ENCODE measurements at places on chromosomes 11 and 22. TPM values are rescaled to one million over a fixed set of nuclear protein-coding genes. Genes with fewer than 3 reads are reported as not detected.

DNA sequence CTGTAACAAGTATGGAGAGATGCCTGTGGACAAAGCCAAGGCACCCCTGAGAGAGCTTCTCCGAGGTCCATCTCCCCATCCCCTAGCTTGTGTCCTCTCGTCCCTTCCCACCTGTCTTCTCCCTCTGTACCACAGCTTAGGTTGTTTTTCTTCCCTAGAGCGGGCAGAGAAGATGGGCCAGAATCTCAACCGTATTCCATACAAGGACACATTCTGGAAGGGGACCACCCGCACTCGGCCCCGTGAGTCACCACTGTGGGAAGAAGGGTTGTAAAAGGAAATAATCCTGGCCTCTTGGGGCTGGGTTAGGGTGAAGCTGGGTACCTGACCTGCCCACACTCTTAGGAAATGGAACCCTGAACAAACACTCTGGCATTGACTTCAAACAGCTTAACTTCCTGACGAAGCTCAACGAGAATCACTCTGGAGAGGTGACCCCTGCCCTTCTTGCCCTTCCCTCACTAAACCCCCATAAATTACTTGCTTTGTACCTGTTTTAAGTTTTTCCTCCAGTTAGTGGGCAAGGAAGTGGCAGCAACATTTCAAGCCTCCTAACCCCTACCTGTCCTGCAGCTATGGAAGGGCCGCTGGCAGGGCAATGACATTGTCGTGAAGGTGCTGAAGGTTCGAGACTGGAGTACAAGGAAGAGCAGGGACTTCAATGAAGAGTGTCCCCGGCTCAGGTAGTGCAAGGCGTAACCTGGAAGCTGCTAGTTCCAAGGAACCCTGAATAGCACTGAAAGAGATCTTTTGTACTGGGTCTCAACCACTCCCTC lies 3.1 kb downstream of the TAF10 start:
- H3K27ac ChIP-seq: peak overlapping the region; percentile 81
- H3K4me3 ChIP-seq: no peak overlapping the region
- no peak for DNase-seq

GRCh38 chr11:35845860-35846259 lies 98.0 kb upstream of the LDLRAD3 start:
- no peak overlapping the region for H3K4me3 ChIP-seq
- no peak overlapping the region for H3K27ac ChIP-seq
- peaks cover 65% of the 10 kb centered on the region for H3K27me3 ChIP-seq
- DNase-seq: no peak

- peak; percentile 58 for DNase-seq
- H3K27me3 ChIP-seq: no peaks in the 10 kb centered on the region
- H3K4me3 ChIP-seq: peak overlapping the region; percentile 49
- peaks cover 23% of the 10 kb centered on the region for H3K36me3 ChIP-seq
- peaks cover 31% of the 10 kb centered on the region for H3K4me1 ChIP-seq
These were observed 71.4 kb upstream of the B3GNT6 start for GRCh38 chr11:76962583-76963416.

DNA sequence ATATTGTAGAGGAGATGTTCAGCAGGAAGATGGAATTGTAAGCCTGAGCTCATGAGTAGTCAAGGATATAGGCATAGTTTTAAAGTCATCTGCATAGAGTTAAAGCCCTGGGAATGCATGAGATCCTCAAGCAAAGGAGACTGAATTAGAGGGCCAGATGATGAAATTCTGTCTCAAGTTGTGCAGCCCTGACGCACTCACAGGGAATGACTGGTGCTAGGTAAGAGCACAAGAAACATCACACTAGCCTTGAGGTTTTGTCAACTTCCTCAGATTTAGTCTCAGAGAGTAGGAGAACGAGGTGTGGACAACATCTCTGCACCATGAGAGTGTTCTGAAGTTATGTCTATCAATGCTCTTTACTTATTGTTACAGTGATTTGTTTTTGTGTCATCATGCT lies 5.8 kb downstream of the RAB38 start:
- peaks cover 10% of the 10 kb centered on the region for H3K4me1 ChIP-seq
- no peak overlapping the region for H3K27ac ChIP-seq
- H3K27me3 ChIP-seq: no peaks in the 10 kb centered on the region
- no peak overlapping the region for H3K4me3 ChIP-seq

- peaks cover 7% of the 10 kb centered on the region for H3K4me1 ChIP-seq
- no peak overlapping the region for H3K27ac ChIP-seq
- H3K36me3 ChIP-seq: peaks cover 23% of the 10 kb centered on the region
- no peaks in the 10 kb centered on the region for H3K27me3 ChIP-seq
These were observed 3.9 kb upstream of the SERGEF start for GRCh38 chr11:18016789-18017188.

DNA sequence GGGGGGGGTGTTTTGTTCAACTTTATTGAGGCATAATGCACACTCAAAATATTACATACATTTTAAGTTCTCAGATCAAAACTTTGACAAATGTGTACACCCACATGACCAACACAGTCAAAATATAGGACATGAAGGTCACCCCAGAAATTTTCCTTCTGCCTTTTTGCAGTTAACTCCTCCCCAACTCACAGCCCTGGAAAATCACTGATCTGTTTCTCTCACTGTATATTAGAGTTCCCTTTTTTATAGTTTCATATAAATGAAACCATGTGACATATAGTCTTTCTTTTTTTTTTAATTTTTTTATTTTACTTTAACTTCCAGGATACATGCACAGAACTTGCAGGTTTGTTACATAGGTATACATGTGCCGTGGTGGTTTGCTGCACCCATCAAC lies 4.6 kb downstream of the TMPRSS5 start:
- H3K27ac ChIP-seq: no peak overlapping the region
- H3K4me1 ChIP-seq: peaks cover 32% of the 10 kb centered on the region
- H3K36me3 ChIP-seq: no peaks in the 10 kb centered on the region
- no peak overlapping the region for H3K4me3 ChIP-seq
- no peaks in the 10 kb centered on the region for H3K27me3 ChIP-seq

The RASD2 gene
- 0.14 TPM for total RNA-seq

DNA sequence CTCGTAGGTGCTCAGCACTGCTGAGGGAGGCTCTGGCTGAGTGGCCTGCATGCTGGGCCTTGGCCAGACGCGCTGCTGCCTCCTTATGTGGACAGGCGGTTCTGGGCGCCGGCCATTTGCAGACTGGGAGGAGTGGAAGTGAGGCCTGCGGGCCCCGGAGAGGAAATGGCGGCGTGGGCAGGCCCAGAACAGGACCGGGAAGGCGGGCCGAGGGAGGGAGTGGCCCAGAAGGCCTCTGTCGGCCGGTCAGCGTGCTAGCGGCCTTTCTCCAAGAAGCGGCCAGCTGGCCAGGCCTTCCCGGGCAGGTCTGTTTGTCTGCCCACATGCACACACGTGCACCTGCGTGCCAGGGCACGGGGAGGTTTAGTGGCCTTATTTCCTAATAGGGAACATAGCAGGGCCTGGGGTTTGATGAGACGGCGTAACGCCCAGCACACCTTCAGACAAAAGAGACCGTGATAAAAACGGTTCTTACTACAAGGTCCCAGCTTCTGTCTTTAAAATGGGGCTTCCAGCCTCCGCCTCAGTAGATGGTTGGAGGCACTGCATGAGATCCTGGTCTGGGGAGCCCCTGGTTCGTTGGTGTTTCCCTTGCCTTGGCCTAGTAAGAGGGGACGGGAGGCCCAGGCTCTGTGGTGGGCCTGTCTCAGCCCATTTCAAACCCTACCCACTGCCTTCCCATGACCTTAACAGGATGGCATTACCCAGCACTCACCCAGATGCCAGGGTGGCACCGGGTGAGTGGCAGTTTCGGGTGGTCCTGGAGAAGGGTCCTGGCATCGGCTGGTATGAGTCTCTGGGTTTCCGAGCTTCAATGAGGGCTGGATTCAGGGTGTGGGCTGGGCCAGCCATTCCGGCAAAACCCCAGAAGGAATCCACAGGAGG lies 65.1 kb upstream of the PPARA start:
- peak overlapping the region; percentile 98 for H3K27ac ChIP-seq
- H3K27me3 ChIP-seq: no peaks in the 10 kb centered on the region
- H3K4me1 ChIP-seq: peaks cover 46% of the 10 kb centered on the region

GRCh38 chr22:38257650-38258250 lies 15.1 kb downstream of the TMEM184B start:
- H3K4me3 ChIP-seq: no peak overlapping the region
- H3K27me3 ChIP-seq: no peaks in the 10 kb centered on the region
- H3K36me3 ChIP-seq: peaks cover 22% of the 10 kb centered on the region
- peaks cover 33% of the 10 kb centered on the region for H3K4me1 ChIP-seq
- no peak for DNase-seq
- no peak overlapping the region for H3K27ac ChIP-seq

The ANKK1 gene
- total RNA-seq: 0.90 TPM

- no peak overlapping the region for H3K4me3 ChIP-seq
- no peaks in the 10 kb centered on the region for H3K4me1 ChIP-seq
- H3K36me3 ChIP-seq: no peaks in the 10 kb centered on the region
- H3K27me3 ChIP-seq: peaks cover 13% of the 10 kb centered on the region
These were observed 255.9 kb downstream of the INSC start for GRCh38 chr11:15370495-15371147.

DNA sequence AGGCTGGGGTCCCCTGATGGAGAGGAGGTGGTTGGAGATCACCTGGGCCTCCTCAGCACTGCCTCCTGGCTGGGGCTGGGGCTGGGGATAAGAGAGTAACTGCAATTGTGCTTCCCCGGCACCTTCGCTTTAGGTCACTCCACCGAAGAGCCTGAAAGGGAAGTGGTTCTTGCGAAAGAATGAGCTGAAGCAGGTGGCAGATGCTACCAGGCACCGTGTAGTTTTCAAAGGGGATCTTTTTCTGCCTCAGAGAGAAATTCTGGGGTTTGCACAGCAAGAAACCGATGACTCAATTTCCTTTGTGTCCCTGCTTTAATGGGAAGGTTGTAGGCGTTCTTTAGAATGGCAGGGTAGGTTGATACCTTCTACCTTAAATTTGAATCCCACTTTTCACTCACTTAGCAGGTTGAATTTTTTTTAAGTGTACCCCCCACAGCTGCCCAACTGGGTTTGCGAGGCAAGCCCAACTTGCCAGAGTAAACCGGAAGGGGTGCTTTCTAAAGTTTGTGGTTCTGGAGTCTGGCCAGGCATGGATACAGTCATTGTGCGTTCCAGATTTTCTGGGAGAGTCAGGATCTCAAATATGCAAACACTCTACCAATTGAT lies 5.3 kb downstream of the CD44 start:
- peak overlapping the region; percentile 84 for H3K27ac ChIP-seq
- H3K4me1 ChIP-seq: peaks cover 60% of the 10 kb centered on the region
- peak; percentile 24 for DNase-seq
- no peaks in the 10 kb centered on the region for H3K27me3 ChIP-seq
- H3K36me3 ChIP-seq: peaks cover 84% of the 10 kb centered on the region

GRCh38 chr11:59802639-59803176 lies 7.9 kb downstream of the MRPL16 start:
- peaks cover 43% of the 10 kb centered on the region for H3K36me3 ChIP-seq
- H3K27me3 ChIP-seq: no peaks in the 10 kb centered on the region
- peak; percentile 60 for DNase-seq
- H3K4me3 ChIP-seq: no peak overlapping the region
- H3K4me1 ChIP-seq: peaks cover 16% of the 10 kb centered on the region
- H3K27ac ChIP-seq: no peak overlapping the region

GRCh38 chr11:63937713-63938478 lies 906 bp upstream of the NAA40 start:
- peak overlapping the region; percentile 77 for H3K27ac ChIP-seq
- H3K36me3 ChIP-seq: peaks cover 27% of the 10 kb centered on the region
- peak; percentile 69 for DNase-seq
- H3K4me3 ChIP-seq: peak overlapping the region; percentile 93
- peaks cover 18% of the 10 kb centered on the region for H3K4me1 ChIP-seq
- no peaks in the 10 kb centered on the region for H3K27me3 ChIP-seq

- H3K4me1 ChIP-seq: no peaks in the 10 kb centered on the region
- H3K27me3 ChIP-seq: no peaks in the 10 kb centered on the region
- DNase-seq: no peak
- H3K36me3 ChIP-seq: peaks cover 4% of the 10 kb centered on the region
- H3K4me3 ChIP-seq: no peak overlapping the region
These were observed 68.7 kb upstream of the RRM1 start for GRCh38 chr11:4025967-4026324.

DNA sequence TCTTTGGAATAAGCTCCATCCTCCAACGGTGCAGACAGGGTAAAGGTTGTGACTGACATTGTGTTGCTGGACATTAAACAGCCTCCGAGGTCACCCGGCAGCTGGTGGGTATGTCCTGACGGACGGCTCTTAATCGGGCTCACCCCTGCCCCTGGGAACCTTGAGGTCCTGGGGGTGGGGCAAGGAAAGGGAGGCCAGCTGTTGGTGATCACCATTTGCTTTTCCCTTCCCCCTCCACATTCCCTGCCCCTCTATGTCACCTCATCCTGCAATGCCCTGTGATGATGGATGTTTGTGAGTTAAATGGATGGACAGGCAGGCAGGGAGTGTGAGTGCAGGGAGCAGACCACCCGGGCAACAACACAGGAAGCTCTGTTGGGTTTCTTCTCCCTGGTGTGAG lies 26.3 kb downstream of the APLNR start:
- no peak overlapping the region for H3K4me3 ChIP-seq
- H3K4me1 ChIP-seq: no peaks in the 10 kb centered on the region
- no peak overlapping the region for H3K27ac ChIP-seq

The MYOD1 gene
- total RNA-seq: not detected

All from Calu3 (cell line).